T-helper 2 cell treated with Interferon-gamma antibody and Interleukin-4, amounts not matched to agents 5 μg/mL and 100 μg/mL, for 36 hours (primary cell): ENCODE measurements at places on chromosomes 3 and 15.

GRCh38 chr3:198080521-198081384, 120.7 kb downstream of the LMLN start:
- peak; percentile 86 for DNase-seq

GRCh38 chr3:139216958-139217357, 126.9 kb upstream of the MRPS22 start:
- no peak for DNase-seq

DNA sequence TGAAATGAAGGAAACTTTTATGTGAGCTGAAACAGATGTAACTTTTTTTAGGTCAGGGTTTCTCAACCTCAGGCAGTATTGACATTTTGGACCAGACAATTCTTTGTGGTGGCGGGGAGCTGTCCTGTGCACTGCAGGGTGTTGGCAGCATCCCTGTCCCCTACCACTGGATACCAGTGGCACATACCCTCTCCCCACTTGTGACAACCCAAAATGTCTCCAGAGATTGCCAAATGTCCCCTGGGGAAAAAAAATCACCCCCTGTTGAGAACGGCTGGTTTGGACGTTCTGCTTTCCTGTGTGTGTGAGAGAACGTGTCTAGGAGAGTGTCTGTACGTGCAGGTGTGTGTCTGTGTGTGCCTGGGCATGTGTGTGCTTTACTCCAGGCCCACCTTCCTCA, 30.7 kb upstream of the GRIP2 start:
- no peak for DNase-seq

- DNase-seq = no peak
These were observed 50.2 kb downstream of the RAD54L2 start for GRCh38 chr3:51588724-51589123.

GRCh38 chr3:190279690-190280089, 42.6 kb downstream of the CLDN1 start:
- DNase-seq = no peak

DNA sequence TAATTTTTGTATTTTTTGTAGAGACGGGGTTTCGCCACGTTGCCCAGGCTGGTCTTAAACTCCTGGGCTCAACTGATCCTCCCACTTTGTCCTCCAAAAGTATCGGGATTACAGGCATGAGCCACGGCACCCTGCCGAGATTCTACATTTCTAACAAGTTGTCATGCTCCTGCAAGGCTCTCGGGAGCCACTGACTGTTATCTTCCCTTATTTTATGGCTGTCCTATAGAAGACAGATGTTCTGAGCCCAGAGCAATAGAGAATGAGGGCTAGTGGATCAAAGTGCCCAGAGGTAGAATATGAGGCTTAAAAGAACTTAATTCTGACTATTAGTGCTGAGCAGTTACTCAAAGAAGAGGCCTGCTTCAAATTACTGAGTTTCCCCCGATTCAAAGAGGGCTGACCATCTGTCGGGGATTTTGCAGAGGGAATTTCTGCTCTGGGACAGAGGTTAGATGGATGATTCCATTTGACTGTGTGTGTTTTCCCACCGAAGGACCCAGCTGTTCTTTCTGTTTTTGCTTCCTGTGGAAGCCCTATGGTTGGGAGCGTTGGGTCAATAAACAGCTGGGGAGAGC, 39.5 kb downstream of the ITPR1 start:
- DNase-seq = no peak
